ENCODE measurements at places on chromosomes 1 and 21.

DNA sequence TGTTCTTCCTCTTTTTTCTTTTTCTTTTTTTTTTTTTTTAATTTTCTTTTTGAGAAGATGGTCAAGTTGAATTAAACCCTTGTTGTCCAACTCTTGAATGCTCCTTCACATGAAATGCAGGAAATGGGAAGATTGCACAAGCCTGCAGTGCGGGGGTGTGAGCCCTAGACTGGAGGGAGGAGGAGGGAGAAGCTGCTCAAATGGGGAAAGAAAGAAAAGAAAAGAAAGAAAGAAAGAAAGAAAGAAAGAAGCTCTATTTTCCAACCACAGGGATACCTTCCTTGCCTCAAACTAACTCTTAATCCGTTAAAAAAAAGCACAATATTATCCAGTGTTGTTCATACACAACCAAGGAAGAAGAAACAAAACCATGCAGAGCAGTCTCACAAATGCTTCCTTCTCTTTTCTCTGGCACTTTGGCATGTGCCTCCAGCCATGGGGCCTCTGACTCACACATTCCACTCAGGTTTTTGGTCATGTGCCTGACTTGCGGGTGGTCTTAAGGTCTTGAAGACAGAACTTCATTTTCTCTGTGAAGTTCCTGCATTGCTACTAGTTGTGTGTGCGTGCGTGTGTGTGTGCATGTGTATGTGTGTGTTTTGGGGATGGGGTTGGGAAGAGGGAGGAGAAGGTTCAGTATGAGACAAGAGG lies 276.1 kb downstream of the RPS6KC1 start:
- no peak for DNase-seq

DNA sequence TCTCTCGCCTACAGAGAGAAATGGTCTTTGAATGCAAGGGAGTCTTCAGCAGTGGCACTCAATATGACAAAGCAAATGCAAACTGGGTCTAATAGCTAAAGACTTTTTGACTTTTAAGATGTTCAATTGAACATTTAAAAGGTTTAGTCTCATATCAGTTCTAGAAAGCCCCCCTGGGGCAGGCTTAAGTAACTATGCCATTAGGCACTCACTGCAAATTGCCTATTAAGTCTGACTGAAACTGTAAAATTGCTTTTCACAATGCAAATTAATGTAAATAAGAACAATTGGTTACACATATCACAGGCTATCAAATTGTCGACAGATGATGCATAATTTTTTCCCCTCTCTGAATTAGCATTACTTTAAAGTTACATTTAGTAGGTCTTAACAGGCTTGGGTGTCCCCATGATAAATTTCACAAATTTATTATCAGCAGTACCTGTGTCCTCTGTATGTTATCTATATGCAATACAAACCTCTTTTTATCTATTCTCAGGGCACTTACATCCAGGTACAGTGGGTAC lies 329.1 kb downstream of the LRRIQ3 start:
- no peak for DNase-seq

DNA sequence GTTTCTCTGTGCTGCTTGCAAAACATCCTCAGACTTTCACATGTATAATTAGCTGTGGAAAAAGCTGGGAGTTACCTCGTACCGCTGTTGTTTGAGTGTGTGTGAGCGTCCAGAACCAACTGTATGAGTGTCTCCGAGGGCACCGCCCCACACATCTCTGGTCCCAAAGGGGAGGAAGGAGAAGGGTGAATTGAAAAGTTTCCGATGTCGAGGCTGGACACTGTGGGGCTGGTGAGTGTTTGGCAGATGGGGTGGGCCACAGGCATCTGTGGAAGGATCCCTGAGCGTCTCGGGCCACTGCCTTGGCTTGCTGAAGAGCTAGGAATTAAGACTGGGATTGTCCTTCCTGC lies 1.2 kb downstream of the ATP2B4 start:
- no peak for DNase-seq

GRCh38 chr1:85277802-85278201 lies 1.4 kb upstream of the BCL10 start:
- DNase-seq = no peak

DNA sequence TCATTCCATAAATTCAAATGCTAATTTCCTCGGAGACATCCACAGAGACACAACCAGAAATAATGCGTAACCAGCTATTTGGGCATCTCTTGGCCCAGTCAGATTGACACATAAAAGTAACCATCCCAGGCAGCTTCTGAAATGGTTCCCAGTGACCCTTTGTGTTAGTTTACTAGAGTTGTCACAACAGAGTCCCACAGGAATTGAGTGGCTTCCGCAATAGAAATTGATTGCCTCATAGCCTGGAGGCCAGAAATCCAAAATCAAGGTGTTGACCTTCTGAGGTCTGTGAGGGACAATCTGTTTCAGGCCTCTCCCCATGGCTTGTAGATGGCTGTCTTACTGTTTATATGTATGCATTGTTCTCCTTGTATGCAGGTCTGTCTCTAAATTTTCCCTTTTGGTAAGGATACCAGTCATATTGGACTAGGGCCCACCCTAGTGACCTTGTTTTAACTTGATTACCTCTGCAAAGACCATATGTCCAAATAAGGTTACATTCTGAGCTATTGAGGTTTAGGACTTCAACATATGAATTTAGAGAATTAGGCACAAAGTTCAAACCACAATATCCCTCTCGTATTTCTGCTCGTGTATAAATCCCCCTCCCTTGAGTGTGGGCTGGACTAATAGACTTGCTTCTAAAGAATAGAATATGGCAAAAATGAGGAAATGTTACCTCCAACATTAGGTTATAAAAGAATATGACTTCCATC lies 78.2 kb upstream of the FGGY start:
- no peak for DNase-seq

- DNase-seq = no peak
These were observed 24.3 kb upstream of the SLC35D1 start for GRCh38 chr1:67078291-67078690.

DNA sequence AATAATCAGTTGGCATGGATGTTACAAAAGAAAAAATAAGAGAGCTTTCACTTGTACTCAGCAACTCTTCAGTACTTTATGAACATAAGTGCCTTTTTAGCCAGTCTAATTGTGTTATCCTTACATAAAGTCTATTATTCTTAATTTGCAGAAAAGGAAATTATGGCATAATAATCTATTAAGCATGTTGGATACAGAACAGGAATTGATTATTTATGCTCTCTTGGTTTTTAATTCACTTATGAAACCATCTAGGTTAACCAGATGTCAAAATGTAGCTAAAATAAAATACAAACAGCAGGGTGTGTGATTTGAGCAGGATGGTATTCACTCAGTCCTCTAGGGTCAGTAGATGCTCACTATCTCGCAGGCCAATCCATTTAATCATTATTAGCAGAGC lies 79.7 kb downstream of the PLPPR5 start:
- DNase-seq = no peak

- DNase-seq = no peak
These were observed 2.3 kb upstream of the MXRA8 start for GRCh38 chr1:1360506-1361169.

GRCh38 chr1:89996450-89997110 lies 1.7 kb downstream of the ZNF326 start:
- no peak for DNase-seq

DNA sequence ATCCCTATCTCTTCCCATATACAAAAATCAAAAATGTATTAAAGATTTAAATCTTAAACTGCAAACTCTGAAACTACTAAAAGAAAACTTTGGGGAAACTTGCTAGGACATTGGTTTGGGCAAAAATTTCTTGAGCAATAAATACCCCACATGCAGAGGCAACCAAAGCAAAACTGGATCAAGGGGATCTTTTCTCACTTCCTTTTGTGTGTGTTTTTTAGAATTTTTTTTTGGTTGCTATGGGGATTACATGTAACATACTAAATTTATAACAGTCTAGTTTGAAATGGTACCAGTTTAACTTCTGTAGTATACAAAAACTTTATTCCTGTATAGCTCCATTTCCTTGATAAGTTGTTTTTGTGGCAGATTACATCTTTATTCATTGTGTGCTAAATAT lies 16.8 kb downstream of the MAST2 start:
- DNase-seq = no peak

DNA sequence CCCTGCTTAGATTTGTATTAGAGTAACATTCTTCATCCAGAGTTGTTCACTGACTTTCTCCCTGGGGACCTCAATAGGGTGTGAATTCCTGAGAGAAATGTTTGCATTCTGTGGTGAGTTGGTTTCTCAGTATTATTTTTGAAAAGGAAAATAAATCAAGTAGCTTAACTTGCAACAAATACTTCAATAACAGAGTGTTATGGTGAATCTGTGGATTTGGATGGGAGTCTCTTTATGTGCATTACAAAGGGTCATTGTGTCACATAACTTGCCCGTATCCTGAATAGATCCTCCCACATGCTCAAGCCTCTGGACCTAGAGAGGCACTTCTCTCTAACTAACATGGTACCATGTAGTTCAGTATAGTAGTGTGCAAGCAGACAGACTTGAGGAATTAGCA lies 68.4 kb upstream of the IPO9 start:
- DNase-seq = no peak

DNA sequence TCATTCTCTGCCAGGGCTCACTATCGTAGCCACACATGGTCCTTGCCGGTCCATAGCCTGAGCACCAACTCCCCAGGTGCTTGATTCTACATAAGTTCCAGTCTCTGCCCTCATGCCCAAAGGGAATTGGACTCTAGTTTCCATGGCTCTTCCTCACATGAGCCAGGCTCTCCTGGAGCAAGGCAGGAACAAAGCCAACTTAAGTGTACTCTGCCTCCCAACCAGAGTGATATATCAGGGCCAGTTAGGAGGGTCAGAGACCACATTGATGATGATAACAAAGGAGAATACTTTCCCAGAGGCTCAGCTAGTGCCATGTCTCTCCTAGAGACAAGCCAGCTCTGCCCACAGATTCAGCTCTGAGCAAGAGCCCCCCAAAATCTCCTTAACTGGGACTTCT lies 70.9 kb downstream of the ERI3 start:
- no peak for DNase-seq

- no peak for DNase-seq
These were observed 3.4 kb upstream of the ACOT7 start for GRCh38 chr1:6396998-6397397.

Data from activated naive CD4-positive, alpha-beta T cell (primary cell).